ENCODE measurements at places on chromosomes 3 and 15. TPM values are rescaled to one million over a fixed set of nuclear protein-coding genes. Genes with fewer than 3 reads are reported as not detected.

The BNC1 gene
- 11.3 TPM for total RNA-seq

The RRP9 gene
- 47.7 TPM for total RNA-seq

The NRROS gene
- total RNA-seq = 3.0 TPM

The SLC30A4 gene
- 11.9 TPM for total RNA-seq

The GPR15 gene
- not detected for total RNA-seq

The WDR76 gene
- total RNA-seq = 41.7 TPM

The KAT2B gene
- total RNA-seq = 7.1 TPM

The PLCB2 gene
- 0.66 TPM for total RNA-seq

The GOLGA8T gene
- not detected for total RNA-seq

The SLC2A2 gene
- not detected for total RNA-seq

The GOLGA8G gene
- total RNA-seq = not detected

The TNFAIP8L3 gene
- total RNA-seq = 13.0 TPM

The SLC51A gene
- 0.25 TPM for total RNA-seq
